ENCODE measurements at places on chromosomes 6 and 20. TPM values are rescaled to one million over a fixed set of nuclear protein-coding genes. Genes with fewer than 3 reads are reported as not detected.

DNA sequence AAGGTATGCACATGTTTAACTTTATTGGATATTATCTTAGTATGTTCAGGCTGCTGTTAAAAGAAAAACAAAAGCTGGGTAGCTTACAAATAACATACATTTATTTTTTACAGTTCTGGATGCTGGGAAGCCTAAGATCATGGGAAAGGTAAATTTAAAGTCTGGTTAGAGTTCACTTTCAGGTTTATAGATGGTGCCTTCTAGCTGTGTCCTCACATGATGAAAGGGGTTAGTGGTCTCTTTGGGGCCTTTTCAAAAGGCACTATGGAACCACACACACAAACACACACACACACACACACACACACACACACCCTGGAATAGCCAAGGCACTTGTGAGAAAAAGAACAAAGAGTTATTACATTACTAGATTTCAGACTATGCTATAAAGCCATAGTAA, 805.8 kb upstream of the GJE1 start:
- DNase-seq, result no peak

GRCh38 chr20:48523191-48523995, 304.4 kb downstream of the PREX1 start:
- DNase-seq, result peak; percentile 38

DNA sequence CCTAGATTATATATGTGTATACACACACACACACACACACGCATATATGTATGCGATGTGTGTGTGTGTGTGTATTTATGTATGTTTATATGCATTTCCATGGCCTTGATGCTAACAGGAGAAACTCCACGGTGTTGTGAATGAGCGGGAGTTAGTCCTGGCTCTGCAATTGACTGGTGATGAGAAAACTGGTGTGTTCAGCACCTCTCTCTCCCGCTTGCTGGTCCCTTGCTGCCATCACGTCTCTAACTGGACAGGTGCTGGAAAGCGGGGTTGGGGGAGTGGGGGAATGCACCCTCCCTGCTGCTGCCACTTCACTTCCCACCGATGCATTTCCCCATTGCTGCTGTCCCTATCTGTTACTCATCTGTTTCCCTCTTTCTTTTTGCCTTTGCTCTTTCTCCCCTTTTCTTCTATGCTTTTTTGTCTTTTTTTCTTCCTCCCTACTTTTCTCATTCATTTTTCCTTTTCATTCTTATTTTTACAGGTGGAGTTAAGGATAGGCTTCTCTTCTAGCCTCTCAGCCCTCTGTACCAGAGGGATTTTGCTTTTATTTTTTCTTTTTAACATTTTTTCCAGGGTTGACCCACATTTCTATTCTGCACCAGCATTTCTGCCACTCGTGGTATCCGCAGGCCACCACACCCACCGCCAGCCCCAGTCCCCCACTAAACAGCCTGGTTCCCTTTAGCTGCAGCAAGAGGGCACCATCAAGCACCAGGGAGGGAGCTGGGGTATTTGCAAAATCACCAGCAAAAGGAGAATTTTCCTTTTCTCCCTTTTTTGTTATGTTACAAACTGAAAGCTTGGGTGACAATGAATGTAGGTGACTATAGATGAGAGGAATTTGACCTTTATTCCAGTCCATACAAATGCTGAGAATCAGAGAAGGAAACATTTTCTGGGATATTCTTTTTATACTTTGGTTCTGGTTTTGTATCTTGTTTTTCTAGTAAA, 115.6 kb downstream of the TCP11 start:
- DNase-seq, result peak; percentile 24

Gene CFAP206
- not detected for polyA plus RNA-seq

Gene PDRG1
- 14.2 TPM for polyA plus RNA-seq

DNA sequence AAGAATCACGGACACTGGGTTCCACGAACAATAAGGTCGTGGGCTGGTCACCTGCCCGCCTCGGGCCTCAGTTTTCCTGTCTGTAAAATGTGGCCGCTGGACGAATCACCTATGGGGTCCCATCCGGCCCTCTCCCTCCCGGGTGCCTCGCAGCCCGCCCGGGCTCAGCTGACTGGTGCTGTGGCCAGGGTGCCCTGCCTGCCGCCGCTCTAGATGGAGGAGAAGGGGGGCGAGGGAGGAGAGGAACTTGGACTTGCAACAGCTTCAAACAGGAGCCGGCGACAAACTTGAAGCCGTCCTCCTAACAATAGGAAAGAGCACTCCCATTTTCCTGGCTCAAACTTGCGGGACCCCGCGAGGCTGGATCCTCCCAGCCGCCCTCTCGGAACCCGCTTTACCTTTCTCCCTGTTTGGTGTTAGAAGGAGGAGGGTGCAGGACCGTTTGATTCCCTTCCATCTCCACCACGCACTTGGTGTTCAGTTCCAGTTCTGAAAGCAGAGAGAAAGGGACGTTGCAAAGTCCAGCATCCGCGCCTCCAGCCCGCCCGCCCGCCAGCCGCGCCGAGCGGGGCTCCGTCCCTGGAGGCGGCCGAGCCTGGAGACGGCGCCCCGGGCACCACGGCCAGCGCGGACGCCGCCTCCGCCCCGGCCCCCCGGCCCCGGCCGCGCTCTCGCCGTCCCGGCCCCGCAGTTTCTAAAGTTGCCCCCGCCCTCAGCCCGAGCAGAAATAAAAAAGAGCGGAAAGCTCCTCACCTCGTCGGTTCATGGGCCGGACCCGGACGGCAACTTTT, 584 bp downstream of the KIF13A start:
- peak; percentile 80 for DNase-seq

- DNase-seq, result peak; percentile 74
Observed at GRCh38 chr6:154868143-154868594, 126.9 kb upstream of the TIAM2 start.

- no peak for DNase-seq
Observed at GRCh38 chr6:77930382-77930781, 277.5 kb downstream of the MEI4 start.

Gene DEFB110
- not detected for polyA plus RNA-seq

Gene C20orf204
- polyA plus RNA-seq, result 0.91 TPM

DNA sequence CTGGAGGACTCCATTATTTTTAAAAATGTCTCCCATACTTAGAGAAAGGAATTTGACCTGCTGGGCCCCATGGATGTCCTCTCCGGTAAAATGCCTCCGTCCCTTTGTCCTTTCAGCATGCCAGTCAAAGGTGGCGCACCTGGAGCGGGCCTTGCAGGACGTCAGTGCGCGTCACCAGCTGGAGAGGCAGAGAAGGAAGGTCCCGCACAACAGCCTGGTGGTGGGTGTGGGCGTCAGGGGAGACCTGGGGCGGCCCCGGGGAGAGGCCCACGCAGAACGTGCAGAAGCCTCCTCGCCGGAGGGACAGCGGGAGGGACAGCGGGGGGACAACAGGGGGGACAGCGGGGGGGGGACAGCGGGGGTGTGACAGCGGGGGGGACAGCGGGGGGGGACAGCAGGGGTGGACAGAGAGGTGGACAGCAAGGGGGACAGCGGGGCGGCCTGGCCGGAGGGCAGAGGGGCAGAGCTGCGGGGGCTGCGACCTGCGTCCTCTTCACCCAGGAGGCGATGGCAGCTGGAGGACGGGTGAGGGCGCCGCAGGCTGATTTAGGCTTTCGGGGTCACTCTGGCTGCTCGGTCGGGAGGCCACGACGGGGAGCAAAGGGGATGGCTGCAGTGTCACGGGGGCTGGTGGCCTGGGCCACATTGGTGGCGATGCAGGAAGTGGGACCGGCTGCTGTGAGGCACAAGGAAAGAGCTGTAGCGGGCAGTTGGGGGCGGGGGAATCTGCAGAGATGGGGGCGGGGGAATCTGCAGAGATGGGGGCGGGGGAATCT, 859 bp upstream of the KIF25 start:
- no peak for DNase-seq

DNA sequence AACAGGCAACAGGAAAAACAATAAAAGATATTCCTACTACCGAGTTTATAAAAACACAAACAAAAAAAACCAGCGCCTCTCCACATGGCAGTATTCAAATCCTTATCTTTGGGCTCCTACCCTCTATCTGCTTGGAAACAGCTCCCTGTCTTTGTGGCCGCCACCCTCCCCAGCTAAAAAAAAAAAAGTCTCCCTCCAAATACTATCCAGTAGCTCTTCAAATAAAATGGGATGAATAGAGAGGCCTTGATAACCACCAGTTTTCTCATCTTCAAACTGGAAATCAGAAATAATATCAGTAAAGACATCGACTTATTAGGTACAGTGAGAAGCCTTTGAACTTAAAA, 96.2 kb downstream of the PSMG4 start:
- DNase-seq, result no peak

GRCh38 chr20:24504331-24505285, 35.2 kb downstream of the SYNDIG1 start:
- DNase-seq, result no peak

Gene HMGCLL1
- polyA plus RNA-seq, result 0.75 TPM

Gene TGM3
- polyA plus RNA-seq, result 1.4 TPM

Gene PIGU
- polyA plus RNA-seq, result 6.0 TPM

Gene BPIFB6
- not detected for polyA plus RNA-seq

DNA sequence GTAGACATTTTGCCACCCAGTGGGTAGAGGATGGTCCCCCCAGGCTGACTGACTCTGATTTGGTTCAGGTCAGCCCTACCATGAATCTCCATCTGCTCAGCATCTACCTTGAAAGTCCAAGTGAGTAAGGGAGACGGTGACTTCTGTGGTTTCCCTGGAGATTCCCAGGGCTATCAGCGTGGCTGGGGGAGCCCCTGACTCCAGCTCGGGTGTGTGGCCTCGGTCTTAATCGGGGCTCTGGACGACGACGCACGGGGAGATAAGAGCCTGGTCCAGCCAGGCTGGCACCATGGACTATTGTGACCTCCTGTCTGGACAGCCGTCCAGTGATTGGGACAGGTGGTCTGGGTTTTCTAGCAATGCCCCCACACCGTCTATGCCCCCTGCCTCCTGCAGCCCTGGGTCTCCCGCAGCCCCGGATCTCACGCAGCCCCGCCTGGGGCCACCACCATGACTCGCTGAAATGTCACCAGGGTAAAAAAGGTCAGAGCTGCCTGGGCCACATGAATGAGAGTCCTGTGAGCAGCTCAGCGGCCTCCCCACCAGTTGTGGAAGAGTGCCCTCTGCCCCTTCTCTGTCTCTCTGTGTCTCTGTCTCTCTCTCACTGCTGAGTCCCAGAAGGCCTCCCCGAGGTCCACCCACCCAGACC, 47.1 kb upstream of the GATA5 start:
- no peak for DNase-seq

DNA sequence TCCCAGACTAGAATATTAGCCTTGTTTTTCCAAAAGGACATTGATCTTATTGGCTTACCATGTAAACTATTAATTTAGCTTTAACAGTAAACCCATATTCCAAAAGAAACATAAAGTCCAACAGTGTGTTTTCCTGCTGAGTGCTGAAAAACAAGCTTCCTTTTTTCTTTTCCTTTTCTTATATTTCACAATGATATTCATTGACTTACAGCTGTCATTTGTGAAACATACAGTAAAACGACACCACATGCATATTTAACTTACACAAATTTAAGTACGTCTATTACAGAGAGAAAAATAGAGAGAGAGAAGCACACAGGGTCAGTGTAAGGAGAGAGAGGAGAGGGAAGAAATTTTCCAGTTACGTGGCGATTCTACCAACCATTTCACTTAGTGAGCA, 543.9 kb upstream of the JARID2 start:
- DNase-seq, result no peak

Gene EGFL8
- polyA plus RNA-seq, result 7.8 TPM

Gene SNX5
- 78.7 TPM for polyA plus RNA-seq

- no peak for DNase-seq
Observed at GRCh38 chr6:628766-629165, 28.1 kb downstream of the HUS1B start.

DNA sequence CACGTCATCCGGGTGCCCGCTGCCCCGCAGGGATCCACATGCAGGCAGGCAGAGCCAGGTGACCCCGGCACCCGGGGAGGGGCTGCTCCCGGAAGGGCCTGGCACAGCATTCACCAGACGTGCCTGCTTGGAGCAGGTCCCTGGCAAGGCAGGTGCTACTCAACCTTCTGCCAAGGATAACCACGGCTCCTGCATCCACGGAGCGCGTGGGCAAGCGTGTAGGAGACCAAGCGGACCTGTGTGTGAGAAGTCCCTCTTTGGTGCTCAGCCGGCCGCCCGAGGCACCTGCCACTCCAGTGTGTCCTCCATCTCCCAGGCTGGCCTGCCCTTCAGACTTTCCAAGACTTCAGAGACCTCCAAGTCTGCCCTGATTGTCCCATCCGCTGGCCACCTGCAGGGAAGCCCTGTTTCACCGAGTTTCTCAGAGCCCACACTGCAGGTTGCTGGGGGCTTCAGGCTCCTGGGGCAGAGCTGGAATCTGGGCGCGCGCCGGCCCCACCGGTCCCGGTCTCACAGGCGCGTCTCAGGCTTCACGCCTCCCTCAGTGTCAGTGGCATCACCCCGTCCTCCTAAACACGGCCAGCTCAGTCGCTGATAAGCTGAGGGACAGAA, 124.3 kb downstream of the DLL1 start:
- no peak for DNase-seq

DNA sequence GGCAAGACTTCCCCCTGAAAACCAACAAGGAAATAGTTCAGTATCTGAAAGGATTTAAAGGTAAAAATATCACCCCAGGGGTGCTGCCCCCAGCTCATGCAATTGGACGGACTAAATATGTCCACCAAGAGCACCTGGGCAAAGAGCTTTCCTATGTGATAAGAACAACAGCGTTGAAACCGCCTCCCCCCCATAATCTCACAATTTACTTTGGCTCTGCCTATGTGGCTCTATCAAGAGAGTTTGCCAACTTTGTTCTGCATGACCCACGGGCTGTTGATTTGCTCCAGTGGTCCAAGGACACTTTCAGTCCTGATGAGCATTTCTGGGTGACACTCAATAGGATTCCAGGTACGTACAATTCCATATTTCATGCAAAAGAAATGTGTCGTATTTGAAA, 35.8 kb downstream of the GCNT2 start:
- no peak for DNase-seq

Gene BMP7
- polyA plus RNA-seq, result 3.4 TPM

Gene RSPH4A
- 0.54 TPM for polyA plus RNA-seq

- DNase-seq, result no peak
Observed at GRCh38 chr20:3987296-3987695, 28.1 kb downstream of the RNF24 start.

DNA sequence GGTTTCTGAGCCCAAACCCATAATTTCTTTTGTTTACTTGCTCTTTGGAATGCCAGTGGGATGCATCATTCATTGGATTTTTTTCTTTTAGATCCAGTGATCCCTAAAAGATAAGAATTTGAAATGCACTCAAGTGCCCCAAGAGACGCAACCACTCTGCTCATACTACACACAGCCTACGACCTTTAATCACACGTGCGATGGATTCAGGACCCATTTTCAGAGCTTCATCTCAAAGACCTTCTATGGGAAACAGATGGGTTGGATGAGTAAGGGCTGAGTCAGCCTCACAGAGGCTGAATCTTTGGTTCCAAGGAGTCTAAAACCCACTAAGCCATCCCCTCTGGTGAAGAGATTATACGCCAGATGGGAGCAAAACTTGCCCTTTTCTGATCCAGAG, 265.5 kb upstream of the EXOC2 start:
- no peak for DNase-seq
